ENCODE measurements at places on chromosomes 11 and 22.

DNA sequence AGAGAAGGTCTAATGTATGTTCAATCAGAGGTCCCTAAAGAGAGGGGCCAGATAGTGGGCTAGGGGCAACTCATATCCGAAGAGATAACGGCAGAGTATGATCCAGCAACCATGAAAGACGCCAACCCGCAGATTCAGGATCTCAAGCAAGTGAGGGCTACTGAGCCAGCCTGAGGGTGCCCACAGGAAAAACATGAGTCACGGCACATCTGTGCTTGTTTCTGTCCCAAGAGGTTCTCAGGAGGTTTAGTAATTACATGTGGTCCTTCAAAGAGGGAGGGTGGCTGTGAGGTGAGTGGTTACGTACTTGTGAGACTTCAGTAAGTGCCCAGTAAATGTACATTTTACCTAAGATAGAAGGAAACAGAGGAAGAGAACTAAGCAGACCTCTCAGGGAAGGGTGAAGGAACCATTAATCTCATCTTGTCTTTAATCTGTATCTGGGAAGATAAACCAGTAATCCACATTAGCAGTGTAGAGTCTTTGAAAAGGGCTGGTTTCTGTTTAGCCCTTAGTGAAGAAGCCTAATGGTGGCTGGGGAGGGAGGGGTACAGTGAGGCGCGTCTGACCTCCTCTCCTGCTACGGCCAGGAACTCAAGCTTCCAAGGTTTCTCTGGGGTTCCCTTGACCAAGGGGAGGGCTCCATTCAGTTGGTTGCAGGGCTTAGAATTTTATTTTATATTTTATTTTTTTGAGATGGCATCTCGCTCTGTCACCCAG, 10.2 kb downstream of the SIRT3 start:
- DNase-seq = no peak

DNA sequence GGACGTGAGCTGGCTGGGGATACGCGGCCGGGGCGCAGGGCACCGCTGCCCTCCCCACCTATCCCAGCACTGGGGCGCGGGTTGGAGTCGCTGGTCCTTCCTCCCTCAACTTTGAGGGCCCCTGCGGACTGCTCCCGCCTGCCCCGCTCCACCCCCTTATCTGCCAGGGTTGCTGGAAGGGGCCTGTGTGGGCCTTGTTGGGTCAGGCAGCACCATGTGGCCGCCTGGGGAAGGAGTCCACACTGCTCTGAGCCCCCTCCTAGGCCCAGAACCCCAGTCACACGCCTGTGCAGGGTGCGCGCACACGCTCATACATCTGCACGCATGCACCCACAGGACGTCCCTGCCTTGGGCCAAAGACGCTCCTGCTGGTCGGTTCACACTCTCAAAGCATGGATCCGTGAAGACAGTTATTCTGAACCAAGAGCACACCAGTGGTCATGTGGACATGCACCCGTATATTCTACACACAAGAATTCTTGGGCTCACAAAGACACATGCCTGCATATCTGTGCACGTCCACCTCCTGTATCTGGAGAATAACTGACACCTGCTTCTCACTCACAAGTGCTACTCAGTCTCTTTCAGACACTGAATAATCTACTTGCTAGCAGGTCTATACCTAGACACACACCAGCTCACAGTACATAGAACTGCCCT, 710 bp downstream of the TUB start:
- peak; percentile 7 for DNase-seq

- peak; percentile 8 for DNase-seq
Measured at GRCh38 chr11:43358279-43358800, 380 bp upstream of the TTC17 start.

DNA sequence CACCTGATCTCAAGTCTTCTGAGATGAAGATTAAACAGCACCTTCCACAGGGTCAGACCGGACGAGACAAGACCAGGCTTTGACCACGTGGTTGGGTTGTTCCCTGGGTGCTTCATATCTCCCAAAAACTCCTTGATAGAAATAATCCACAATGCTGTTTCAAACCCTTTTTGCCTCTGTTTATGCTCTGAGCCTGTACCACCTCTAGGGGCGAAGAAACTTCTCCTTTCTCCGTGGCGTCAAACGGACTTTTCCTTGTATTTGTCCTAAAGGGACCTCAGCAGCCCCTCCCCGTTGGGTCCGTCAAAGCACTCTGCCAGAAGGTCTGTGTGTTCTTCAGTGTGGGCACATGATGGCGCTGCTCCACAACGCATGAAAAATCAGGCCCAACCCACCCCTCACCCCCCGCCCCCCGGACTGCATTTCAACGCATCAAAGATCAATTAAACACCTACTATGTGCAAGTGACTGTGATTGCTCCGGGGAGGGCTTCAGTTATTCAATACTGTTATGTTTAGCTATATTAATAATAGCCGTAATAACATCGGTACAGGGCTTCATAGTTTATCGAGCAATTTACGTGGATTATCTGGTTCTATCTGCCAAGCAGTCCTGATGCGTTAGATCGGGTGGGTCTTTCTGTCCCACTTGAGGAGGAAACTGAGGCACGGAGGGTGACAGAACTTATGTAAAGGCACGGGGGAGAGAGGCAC, 17.3 kb upstream of the EIF3D start:
- peak; percentile 58 for DNase-seq

- no peak for DNase-seq
Measured at GRCh38 chr22:29211066-29211465, 5.4 kb downstream of the EMID1 start.

GRCh38 chr22:40335358-40335757, 10.9 kb upstream of the ADSL start:
- no peak for DNase-seq

DNA sequence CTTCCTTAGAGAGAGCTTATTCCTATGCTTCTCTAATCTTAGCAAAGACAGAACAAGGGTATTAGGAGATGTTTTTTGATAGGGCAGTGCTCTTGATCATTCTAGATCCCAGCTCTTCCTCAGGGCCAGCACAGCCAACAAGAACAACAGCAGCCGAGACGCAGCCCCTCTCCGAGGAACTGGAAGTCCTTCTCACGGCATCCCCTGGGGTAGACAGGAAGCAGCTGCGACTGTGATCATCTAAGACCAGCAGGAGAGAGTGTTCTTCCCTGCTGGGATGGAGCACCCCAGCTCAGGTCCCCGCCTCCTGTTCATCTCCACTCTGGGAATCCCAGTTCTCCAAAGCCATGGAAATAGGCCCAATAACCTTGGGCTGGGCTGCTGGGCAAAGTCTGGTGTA, 29.6 kb downstream of the IRAG1 start:
- peak; percentile 67 for DNase-seq

DNA sequence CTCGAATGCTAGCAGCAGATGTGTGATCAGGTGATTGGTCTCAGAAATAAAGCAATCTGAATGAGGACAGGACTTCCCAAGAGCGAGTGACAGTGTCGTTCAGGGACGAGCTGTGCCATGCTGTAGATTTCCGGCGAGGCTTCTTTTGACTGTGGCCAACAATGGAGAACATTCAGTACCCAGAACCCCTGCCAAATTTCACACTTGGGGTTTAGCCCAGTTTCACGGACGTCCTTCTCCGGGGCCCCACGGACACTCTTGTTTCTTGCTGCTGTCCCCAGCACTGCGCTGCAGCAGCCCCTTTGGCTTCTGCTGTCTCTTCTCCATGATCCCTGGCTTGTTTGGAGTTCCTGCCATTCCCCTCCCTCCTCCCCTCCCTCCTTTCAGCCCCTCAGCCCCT, 115.1 kb upstream of the GRAMD1B start:
- DNase-seq = no peak

DNA sequence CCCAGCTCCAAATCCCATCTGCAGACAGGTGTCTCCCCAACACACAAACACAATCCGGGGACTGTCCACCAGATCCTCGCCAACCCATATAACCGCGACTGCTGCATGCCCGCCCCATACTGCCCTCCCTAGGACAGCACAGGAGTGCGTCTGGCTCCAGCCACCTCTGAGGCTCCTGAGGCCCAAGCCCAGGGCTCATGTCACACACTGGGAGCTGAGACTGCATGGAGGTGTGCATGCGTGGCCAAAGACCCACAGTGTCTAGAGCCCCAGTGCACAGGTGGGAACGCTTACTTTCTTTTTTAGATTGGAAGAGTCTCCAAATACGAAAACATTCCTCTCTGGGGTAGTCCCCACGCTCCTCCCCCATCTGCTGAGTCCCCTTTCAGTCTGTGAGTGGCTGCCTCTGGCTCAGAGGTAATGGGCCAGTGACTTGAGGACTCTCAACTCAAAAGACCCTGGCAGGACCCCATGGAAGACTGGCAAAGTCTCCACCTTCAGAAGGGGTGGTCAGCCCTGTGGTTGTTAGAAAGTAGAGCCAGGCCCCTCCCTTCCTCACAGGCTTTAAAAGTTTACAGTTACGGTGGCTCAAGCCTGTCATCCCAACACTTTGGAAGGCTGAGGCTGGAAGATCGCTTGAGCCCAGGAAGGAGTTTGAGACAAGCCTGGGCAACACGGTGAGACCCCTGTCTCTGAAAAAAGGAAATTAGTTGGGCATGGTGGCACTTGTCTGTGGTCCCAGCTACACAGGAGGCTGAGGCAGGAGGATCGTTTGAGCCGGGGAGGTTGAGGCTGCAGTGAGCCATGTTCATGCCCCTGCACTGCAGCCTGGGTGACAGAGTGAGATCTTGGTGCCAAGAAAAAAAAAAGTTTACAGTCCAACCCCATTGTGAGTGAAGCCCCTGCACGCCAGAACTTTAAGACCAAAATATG, 2.3 kb downstream of the CBX7 start:
- DNase-seq = no peak

- no peak for DNase-seq
Measured at GRCh38 chr11:30585125-30585891, 845 bp downstream of the MPPED2 start.

- no peak for DNase-seq
Measured at GRCh38 chr11:11963842-11964773, 44.3 kb downstream of the DKK3 start.

- no peak for DNase-seq
Measured at GRCh38 chr11:117738246-117738957, 58.6 kb downstream of the DSCAML1 start.

DNA sequence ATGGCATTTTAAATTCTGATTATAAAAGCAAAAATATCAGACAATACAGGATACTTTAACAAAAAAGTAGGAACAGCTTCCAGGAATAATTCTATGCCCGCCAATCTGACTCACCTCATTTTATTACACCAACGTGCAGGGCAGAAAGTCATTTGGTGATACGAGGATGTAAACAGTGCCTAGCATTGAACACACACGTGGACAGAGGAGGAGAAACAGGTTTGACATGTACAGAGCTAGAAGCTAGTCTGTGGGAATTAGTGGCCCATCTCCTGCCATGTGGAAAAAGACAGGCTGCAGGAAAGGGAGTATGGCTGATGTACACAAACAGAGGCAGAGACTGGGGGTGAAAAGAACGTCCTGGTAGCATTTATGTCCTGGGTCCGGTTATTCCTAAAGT, 9.0 kb upstream of the SPINDOC start:
- no peak for DNase-seq

GRCh38 chr11:3841426-3842350, 929 bp upstream of the RHOG start:
- DNase-seq = peak; percentile 85

DNA sequence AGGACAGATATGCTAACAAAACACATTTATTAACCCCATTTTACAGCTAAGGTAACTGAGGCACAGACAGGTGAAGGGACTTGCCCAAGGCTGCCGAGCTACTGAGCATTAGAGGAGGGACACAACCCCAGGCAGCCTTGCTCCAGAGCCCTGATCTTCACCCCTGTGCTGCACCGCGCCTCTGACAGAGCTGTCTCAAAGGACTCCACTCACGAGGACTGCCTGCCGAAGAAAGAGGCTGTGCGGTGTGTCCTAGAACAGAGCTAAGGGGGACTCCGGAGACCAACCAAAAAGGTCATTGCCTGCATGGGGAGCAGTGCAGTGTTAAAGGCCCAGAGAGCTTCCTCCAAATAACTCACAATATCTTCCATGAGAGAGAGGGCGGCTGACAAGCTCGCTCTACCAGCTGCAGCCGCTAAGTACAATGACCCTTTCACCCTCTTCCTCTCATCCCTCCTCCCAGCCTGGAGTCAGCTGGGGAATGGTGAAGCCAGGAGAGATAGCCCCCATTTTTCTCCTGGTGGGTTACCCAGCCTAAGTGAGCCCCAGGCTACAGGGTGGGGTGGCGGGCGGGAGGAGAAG, 119.2 kb downstream of the DSCAML1 start:
- DNase-seq = no peak

- DNase-seq = no peak
Measured at GRCh38 chr22:44453441-44454112, 44.5 kb downstream of the RTL6 start.

GRCh38 chr22:46731246-46732040, 6.6 kb downstream of the CERK start:
- peak; percentile 40 for DNase-seq

- peak; percentile 36 for DNase-seq
Measured at GRCh38 chr22:45271667-45272201, 13.0 kb upstream of the UPK3A start.

- no peak for DNase-seq
Measured at GRCh38 chr11:83862691-83863090, 576.5 kb upstream of the CCDC90B start.

DNA sequence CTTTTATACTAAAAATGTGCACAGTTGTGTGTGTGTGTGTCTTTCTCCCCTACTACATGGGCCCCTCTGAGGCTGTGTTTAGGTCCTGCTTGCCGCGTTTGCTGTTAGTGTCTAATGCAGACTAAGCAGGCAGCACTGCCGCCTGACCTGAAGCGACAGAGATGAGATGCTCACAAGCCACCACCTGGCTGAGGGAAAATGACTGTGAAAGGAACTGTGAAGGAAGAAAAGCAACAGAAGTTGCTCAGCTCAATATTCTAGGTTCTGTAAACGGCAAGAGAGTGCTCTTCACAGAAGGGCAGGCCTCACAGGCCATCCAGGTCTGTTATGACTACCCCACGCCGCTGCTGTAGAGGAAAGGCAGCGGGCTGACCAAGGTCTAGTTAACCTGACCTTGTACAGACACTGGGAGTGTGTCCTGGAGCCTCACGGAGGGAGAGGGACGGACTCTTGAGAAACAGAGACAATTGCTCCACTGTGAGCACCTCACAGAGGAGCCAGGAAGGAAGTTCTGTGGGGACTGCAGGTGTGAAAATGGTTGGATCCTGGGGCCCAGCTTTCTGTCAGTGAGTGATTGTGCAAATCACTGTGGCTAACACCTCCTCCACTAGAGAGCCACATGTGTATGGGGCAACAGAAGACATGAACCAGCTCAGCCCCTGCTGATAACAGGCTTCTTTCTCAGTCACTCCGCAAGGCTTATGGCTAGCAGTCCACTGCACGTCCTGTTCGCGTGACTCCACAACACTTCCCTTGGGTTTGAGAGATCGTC, 31.3 kb upstream of the YPEL1 start:
- DNase-seq = no peak

- DNase-seq = no peak
Measured at GRCh38 chr11:13043912-13044628, 35.0 kb downstream of the RASSF10 start.

- DNase-seq = peak; percentile 80
Measured at GRCh38 chr11:86919557-86920210, 35.5 kb downstream of the FZD4 start.

DNA sequence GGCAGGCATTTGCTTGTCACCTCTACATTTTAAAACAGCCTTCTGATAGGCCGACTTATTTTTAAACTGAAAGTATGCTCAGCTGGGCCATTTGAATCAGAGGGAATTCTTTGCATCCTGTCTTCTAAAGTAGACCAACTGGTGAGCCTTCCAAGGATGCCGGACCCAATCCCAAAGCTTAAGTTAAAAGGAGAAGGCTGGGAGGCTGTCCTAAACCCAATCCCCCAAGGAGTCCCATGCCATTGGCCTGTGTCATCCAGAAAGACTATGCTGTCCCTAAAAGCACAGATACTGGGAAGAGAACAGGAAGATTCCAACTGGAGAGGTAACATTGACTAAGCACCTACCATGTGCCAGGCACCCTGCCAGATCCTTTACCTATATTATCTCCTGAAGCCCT, 18.0 kb downstream of the TENM4 start:
- peak; percentile 65 for DNase-seq

GRCh38 chr11:102882389-102883024, 7.7 kb upstream of the MMP12 start:
- peak; percentile 97 for DNase-seq
